ENCODE measurements at places on chromosomes 4 and X. TPM values are rescaled to one million over a fixed set of nuclear protein-coding genes. Genes with fewer than 3 reads are reported as not detected.

Gene DIPK2B
- total RNA-seq: 11.6 TPM

Gene CT83
- total RNA-seq: not detected

Gene C4orf36
- total RNA-seq: not detected

Gene CCNG2
- 65.0 TPM for total RNA-seq

Gene MBNL3
- 3.5 TPM for total RNA-seq
